ENCODE measurements at places on chromosomes 7 and 10.

- no peak for DNase-seq
Measured at GRCh38 chr7:158564663-158565035, 23.0 kb downstream of the PTPRN2 start.

- DNase-seq: peak; percentile 54
Measured at GRCh38 chr7:137454246-137454724, 110.8 kb upstream of the PTN start.

- DNase-seq: no peak
Measured at GRCh38 chr10:96960872-96961271, 128.8 kb downstream of the LCOR start.

DNA sequence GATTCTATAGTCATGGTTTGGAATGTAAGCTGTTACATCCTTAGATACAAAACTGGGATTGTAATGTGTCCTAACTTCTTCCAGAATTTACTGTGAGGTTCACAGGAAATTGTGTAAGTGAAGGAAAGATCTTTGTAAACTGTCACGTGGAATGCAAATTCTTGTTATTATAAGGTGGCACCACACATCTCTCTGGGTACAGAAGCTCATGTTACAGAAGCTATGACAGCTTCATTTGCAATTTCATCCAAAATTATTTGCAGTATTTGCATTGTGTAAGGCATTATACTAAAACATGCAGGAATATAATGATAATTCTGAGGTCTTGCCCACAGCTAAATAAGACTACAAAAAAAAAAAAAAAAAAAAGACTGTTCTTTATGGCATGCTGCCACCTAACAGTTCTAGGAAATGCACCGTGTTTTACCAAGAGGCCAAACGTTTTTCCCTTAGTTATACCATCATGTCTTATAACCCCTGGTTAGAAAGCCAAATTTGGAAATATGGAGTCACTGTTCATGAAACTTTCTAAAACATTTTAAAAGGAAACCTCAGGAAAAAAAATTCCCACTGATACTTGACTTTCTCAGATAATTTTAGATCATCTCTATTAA, 17.6 kb downstream of the MINDY3 start:
- DNase-seq: peak; percentile 25

DNA sequence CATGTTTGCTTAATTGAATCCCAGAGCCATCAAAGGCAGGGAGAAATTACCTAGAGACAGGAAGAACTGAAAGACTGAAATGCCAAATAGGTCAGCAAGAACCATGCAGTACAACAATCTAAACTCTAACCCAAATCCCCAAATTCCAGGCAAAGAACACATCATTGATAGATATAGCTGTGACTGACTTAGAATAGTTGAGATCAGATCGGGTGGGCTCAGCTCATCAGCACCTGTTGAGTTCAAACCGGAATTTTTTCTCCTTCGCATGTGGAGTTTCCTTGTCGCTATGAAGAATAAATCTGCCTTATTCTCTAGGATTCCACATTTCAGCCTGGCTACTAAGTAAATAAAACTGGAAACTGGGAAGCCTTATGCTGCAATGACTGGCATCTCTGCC, 1.4 kb downstream of the ANKMY2 start:
- DNase-seq: no peak

GRCh38 chr10:62244785-62245467, 23.7 kb downstream of the RTKN2 start:
- DNase-seq: peak; percentile 86

GRCh38 chr10:14660831-14661230, 113.9 kb downstream of the FAM107B start:
- DNase-seq: peak; percentile 30

DNA sequence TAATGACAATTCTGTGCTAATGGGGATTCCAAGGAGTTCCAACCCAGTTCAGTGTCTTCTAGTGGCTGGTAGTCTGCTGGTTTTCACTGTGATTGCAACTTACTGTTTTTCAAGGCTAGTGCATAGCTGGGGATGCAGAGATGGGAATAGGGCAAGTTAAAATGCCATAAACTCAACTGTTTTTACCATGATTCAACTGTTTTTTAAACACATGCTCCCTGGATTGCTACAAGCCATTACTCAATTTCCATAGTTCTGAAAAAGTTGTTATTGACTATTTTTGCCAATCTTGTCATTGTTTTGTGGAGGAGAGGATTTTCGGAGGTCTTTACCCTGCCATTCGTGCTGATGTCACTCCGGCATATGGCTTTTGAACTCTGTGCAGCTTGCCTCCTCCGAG, 245.3 kb downstream of the SUGCT start:
- DNase-seq: no peak

DNA sequence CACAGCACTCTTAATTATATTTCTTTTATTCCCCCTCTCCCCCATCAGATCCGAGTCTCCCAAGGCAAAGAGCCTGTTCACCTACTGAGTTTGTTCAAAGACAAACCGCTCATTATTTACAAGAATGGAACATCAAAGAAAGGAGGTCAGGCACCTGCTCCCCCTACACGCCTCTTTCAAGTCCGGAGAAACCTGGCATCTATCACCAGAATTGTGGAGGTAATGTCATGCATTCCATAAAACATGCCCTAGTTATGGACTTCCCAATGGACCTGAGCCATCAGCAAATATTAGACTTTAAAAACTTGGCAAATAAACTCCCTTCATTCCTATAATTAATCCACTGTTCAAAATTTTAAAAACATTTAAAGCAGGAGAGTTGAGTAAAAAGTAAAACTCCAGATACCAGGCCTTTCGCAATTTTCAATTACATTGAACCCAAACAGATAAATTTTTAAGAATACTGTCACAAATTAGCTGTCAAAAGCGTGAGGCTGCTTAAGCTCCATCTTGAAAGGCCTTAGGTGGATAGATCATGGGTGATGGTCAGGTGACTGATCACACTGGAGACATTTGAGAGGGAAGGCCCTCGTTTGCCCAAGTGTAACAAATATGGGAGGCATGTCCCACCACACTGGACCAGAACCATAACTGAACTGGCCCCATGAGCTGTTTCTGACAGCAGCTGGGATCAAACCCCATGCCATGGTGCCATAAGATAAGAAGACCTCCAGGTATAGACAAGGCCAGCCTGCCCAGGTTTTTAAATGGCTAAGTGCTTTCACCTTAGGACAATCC, 46.9 kb upstream of the ARL4A start:
- DNase-seq: no peak

DNA sequence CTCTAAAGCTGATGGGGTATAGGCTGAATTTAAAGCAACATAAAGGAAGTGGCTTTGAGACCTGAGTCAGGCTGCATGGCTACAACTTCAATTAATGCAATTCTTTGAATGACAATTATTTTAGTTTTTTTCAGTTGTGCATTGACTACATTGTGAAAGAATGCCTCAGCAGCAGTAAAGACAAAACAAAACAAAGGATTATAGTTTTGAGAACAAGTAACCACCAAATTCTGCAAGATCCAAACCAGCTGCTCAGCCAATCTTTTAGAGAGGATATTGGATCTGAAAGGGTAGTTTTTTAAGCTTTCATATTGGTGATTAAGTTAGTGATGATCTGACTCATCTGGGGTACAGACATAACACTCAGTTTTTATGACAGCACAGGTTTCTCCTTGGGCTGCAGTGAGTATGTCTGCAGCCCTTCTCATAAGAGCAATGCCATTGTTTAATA, 40.6 kb upstream of the ABCA13 start:
- no peak for DNase-seq

- peak; percentile 7 for DNase-seq
Measured at GRCh38 chr7:120733143-120733542, 124.8 kb downstream of the TSPAN12 start.

GRCh38 chr7:79608005-79608404, 154.5 kb upstream of the MAGI2 start:
- no peak for DNase-seq

DNA sequence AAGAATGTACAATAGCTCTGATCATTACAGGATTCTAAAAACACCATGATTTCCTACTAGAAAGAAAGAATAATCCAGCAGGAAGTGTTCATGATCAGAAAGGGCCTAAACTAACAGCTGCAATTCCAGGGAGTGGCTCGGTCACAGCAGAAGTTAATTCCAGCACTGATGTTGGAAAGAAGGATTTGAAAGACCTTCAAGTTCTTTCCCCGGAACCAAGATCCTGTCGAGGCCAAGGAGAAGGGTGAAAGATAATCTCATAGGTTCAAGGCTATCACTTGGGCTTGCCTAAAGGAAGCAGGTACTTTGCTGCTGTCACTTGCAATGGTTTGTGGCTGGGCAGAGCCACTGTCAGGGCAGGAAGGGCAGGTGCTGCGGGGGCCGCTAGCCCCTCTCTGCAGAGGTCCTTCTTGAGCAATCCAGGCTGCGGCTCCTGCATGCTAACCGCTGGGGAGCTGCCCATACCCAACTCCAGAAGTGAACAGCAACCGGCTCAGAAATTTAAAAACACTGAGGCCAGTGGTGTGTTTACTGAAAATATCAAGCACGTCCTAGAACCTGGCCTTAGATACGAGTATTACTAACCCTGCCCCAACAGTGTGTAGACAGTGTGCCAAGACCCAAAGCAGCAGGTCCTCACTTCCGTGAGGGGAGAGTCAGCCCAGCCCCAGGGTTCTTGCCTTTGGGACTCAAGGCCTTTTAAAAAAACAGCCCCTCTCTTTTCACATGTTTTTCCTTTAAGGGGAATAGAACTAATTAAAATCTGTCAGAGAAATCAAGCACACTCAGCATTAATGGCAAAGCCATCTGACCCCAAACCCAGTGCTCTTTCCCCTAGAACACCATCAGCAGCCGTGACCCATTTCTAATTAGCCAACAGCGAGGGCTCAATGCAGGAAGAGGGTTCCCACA, 76.8 kb downstream of the VIPR2 start:
- no peak for DNase-seq

DNA sequence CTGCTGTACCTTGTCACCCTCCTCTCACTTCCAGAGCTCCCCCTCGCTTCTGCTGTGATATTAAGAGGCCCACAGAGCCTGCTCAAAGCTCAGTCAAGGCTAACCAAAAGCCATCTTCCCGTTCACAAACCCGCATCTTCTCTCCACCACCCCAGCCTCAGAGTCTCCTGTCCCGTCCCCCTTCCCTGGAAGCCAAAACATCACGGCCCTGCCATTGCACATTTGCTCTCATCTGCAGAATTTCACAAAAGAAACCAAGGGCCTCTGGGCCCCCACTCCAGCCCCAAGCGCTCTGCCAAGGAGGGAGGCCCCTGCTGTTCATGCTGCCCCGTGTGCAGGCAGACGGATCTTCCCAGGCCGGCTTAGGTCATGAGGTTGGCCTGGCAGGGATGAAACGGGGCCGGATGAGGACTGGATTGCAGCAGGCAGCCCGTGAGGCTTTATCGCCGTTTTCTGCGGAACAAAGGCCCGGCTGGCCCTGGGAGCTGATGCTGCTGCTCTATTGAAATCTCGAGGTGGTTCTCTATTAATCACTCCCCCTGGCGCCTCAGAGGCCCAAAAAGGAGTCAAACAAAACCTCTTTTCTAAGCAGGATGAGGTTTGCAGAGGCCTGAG, 31.6 kb upstream of the FOXK1 start:
- no peak for DNase-seq

- DNase-seq: no peak
Measured at GRCh38 chr10:111290649-111291048, 213.8 kb downstream of the ADRA2A start.

DNA sequence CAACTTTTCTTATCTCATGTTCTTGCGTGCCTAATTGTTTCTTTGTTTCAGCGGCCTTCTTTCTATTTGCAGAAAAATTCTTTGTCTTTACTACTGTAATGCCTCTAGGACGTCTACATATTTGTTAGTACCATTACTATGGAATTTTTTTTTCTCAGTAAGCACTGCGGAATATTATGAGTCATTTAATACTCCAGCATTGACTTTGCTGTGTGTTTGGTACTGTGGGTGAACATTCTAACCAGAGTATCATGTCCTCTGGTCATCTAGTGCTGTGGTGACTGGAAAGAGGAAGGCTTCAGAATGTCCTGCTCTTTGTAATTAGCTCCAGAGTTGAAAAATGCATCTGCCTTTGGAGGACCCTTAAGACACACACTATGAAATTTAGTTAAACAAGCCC, 58.5 kb upstream of the FERD3L start:
- DNase-seq: no peak

DNA sequence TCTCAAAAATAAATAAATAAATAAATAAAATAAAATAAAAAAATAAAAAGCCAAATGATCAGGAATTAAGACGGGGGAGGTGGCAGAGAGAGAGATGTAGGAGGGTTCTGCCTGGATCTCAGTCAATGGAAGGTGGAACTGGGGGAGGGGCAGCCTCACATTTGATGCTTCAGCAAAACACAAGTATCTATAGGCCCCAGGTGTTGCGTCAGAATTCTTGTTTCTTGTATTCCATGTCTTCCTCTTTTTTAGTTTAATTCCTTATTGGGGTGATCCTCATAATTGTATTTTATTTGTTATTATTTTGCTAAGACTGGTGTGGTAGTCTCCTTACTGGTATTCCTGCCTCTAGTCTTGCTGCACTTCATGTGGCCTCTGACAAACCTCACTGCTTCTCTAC, 41.4 kb upstream of the SMARCD3 start:
- DNase-seq: peak; percentile 27

GRCh38 chr10:22630234-22631174, 83.9 kb downstream of the PIP4K2A start:
- peak; percentile 94 for DNase-seq

- no peak for DNase-seq
Measured at GRCh38 chr7:24709585-24710360, 47.5 kb downstream of the GSDME start.

DNA sequence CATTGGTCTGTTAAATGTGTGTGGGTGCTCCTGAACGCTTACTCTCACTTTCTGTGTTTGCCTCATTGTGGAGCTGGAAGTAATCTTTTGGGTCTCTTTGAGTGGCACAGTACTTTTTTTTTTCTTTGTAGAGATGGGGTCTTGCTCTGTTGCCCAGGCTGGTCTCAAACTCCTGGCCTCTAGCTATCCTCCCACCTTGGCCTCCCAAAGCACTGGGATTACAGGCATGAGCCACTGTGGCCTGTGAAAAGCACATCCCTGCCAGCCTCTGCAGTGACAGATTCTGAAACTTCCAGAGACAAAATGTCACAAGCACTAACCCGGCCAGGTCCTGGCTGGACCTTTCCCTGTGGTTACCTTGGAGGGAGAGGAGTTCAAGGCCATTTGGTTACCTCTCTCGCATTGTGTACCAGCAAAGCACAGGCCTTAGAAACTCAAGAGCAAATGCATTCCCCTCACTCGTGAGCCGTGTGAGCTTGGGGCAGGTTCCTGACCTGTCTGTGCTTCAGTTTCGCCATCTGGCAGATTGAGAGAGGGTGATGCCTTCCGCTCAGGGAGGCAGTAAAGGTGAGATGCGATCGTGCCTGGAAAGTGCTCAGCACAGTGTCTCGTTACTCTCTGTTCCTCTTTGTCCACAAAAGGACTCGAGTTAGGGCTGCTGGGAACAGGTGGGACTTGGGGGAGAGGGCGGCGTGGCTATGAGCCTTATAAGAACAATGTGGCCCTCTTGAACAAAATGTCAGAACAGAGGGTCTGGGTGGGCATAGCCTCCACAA, 72.6 kb upstream of the SEPHS1 start:
- DNase-seq: no peak

- DNase-seq: peak; percentile 67
Measured at GRCh38 chr10:73159038-73159648, 8.7 kb downstream of the ECD start.

- no peak for DNase-seq
Measured at GRCh38 chr7:50665403-50666123, 100.4 kb upstream of the DDC start.

All from suppressor macrophage treated with lipopolysaccharide for 4 hours (primary cell).